Stimulated activated CD8-positive, alpha-beta memory T cell treated with anti-CD3 and anti-CD28 coated beads, Interleukin-2, amount 100 ng/mL, for 1 hour (primary cell): ENCODE measurements at places on chromosomes 3 and 15.

GRCh38 chr15:33425142-33425541 is 114.4 kb downstream of the RYR3 start:
- DNase-seq: no peak

GRCh38 chr15:92294759-92295158 is 98.9 kb upstream of the ST8SIA2 start:
- DNase-seq: no peak

- DNase-seq: no peak
Measured at GRCh38 chr15:38631119-38632075, 66.8 kb upstream of the RASGRP1 start.

GRCh38 chr15:101210466-101210865 is 41.4 kb downstream of the CHSY1 start:
- no peak for DNase-seq

GRCh38 chr3:4228295-4228694 is 74.9 kb upstream of the SETMAR start:
- no peak for DNase-seq

DNA sequence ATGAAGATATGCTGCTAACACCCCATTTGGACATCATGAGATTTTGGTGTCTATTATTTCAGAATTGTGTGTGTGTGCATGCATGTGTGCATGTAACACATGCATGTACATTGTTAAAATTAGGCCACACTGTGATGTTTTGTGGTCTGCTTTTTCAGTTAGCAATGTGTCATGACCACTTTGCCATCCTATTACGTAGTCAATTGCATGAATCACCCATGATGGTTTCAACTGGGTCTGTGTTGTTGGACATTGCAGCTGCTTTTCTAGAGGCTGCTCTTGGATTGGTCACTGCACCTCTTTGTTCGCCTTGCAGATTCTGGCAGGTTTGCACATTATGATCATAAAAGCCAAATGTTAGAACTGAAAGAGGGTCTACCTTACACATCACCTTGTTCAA is 101.0 kb upstream of the THBS1 start:
- no peak for DNase-seq

DNA sequence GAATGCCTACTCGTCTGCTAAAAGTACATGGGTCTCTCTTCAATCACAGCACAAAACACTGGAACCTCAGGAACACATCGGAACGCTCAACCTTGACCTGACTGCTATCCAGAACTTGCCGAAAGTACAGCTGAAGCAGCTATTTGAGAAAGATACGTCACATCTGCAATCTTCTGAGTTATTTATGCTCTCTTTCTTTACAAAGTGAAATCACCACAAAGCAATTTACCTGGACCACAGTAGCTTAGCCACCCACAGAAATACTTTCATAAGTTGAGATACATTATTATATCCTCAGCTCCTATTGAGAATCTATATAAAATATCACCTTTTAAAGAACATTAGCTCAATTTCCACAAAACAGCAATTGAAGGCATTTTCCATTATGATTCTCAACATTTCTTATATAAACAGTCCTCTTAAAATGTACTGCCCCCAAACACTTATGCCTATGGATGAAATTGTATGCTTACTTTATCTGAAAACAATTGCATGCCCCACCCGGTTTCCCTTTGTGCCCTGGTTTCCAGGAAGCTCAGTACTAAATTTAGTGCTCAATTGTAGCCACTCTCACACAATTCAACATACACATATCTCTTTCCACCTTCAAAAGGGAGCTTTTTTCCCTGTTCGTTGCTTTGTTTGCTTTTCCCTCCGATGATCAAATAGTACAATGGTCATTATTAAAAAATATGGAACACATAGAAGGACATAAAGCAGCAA is 31.8 kb downstream of the HEG1 start:
- no peak for DNase-seq

- DNase-seq: no peak
Measured at GRCh38 chr15:38554354-38554753, 10.3 kb downstream of the RASGRP1 start.

- DNase-seq: no peak
Measured at GRCh38 chr3:119388577-119388976, 74.8 kb downstream of the TMEM39A start.

GRCh38 chr3:126104028-126104635 is 20.2 kb upstream of the SLC41A3 start:
- DNase-seq: no peak

- no peak for DNase-seq
Measured at GRCh38 chr15:60350108-60350507, 47.7 kb downstream of the ANXA2 start.

GRCh38 chr15:74040109-74040850 is 42.1 kb downstream of the GOLGA6A start:
- no peak for DNase-seq

- DNase-seq: no peak
Measured at GRCh38 chr3:141686466-141687291, 51.4 kb upstream of the RNF7 start.

DNA sequence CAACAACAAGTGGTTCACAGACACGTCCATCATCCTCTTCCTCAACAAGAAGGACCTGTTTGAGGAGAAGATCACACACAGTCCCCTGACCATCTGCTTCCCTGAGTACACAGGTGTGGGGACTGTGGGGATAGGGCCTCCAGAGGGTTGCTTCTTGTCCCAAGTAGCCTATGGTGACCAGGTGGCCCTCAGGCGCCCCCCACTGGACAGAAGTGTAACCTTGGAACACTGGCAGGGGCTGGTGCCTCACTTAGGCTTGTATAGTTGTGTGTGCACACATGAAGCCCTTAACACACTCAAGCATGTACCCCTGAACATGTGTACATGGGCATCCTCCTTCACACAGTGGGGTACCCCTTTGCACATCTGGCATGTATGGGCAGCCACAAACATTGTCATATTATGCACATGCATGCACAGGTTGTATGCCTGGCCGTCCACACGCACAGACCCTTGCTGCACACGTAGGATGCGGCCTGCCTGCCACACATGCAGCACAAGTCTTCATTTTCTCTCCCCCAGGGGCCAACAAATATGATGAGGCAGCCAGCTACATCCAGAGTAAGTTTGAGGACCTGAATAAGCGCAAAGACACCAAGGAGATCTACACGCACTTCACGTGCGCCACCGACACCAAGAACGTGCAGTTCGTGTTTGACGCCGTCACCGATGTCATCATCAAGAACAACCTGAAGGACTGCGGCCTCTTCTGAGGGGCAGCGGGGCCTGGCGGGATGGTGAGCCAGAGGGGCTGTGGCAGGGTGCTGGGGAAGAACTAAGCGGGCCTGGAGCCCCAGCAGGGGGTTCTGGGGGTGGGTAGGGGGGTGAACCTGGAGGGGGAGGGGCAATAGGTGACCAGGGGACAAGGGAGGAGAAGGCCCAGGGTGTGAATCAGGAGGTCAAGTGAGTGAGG is 11.7 kb upstream of the SEMA3B start:
- DNase-seq: no peak

- no peak for DNase-seq
Measured at GRCh38 chr15:75019916-75020315, 3.5 kb upstream of the PPCDC start.

GRCh38 chr15:25250011-25250596 is 188.7 kb downstream of the UBE3A start:
- no peak for DNase-seq

DNA sequence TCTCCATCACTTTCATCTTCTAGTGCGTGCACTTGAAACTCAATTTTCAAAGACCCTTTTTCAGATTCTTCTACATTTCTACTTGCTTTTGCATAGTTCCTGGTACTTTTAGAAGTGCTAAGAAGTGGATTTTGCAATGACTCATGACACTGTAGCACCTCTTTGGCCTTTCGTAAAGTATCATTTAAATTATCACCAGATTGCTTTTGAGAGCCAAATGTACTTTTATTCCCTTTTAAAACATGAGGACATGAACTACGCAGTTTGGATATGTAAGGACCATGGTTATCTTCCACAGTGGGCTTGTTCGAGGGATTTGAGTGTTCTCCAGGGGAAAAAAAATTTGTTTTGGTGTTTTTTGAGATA is 40.5 kb downstream of the ZNF106 start:
- DNase-seq: no peak

GRCh38 chr3:37970802-37971201 is 19.8 kb upstream of the VILL start:
- DNase-seq: no peak

DNA sequence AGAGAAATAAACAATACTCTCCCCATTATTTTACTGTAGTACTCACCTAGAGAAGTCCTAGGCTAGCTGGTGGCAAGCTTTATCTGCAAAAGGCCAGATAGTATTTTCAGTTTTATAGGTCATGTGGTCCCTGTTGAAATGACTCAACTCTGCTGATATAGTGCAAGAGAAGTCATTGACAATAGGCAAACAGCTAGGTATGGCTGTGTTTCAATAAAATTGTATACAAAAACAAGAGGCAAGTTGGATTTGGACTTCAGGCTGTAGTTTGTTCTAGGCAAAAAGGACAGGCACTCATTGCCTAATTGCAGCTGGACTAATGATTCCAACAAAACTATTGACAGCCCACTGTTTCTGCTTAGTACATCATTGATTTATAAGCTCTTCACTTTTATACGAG is 328.0 kb upstream of the PDZRN3 start:
- DNase-seq: no peak

DNA sequence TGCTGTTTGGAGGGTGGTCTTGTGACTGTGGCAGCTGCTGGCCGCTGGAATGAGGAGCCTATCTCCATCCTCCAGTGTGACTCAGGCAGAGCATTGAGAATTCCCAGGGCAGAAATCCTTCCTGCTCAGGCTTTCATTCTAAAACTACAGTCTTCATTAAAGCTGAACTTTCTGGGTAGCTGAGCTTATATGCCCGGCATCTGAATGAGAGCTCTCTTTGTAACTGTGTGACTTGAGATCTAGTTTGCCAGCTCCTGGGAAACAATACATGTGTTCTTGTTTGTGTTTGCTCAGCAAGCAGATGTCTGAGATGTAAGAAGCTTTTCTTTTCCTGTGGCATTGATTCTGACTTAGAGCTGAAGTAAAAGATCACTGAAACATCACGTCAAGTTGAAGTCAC is 22.4 kb downstream of the RLBP1 start:
- DNase-seq: no peak

DNA sequence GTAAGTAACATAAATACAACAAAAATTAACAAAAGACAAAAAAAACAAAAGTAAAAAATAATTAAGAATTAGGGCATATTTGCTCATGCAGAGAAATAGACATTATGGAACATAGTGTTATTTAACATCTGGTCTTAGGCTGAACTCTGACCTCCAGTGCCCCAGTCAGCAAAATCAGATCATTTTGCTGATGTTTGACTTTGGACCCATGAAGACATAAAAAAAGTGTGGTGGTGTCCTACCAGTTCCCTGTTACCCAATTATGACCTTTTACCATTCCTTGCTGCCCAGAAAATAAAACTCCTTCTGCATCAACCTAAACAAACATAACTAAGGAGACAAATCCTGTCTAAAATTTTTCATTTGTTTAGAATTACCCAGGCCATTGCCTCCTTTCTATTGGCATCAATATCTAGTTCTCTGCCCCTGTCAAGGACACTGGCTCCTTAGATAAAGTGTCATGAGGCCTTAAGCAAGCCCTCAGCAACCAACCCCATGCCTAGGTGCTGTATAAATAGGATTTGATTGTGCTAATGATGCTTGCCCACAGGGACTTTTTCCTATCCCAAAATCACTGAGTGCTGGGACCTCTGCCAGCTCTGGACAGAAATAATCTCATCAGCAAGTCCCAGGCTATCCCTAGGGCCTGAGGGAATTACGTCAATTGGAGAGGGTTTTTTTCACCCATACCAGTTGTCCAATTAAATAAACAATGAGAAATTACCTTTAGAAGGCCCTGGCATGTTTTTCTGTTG is 334.5 kb upstream of the UMPS start:
- DNase-seq: no peak

- DNase-seq: no peak
Measured at GRCh38 chr15:60417112-60417511, 19.3 kb upstream of the ANXA2 start.

GRCh38 chr3:110732420-110732819 is 339.2 kb upstream of the NECTIN3 start:
- no peak for DNase-seq

GRCh38 chr3:187014417-187014864 is 84.1 kb downstream of the ST6GAL1 start:
- no peak for DNase-seq

- DNase-seq: no peak
Measured at GRCh38 chr3:55731741-55732140, 244.6 kb upstream of the WNT5A start.

DNA sequence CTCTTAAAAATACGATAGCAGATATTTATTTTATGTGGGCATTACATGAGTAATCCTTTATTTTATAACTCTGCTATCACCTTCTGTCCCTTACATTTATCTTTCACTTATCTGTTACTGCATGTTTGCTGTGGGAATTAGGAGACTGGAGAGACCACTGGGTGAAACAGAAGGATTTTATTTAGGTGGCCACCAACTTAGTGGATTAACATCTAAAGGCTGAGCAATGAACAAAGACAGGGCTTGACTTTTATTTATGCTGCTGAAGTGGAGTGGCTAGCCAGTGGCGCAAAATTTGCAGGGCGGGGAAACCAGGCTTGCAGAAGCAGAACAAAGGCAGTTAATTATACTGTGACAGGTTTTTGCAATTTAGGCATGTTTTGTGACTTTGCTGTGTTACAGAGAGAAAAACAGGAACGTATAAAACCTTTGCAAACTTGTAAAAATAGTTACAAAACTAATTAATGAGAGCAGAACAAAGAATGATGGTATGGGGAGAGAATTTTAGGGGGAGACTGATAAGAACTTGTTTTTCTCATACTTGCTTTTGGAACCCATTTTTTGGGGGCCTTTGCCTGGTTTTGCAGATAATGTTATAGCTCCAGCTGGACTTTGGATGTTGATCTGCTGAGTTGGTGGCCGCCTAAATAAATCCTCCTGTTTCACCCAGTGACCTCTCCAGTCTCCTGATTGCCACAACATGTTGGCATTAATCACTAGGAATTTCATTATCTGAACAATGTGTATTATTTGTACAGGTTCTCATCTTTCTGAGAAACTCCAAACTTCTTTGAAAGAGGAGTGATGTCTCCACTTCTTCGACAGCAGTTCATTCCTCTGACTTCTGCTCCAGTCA is 18.0 kb downstream of the KLHL24 start:
- DNase-seq: no peak

DNA sequence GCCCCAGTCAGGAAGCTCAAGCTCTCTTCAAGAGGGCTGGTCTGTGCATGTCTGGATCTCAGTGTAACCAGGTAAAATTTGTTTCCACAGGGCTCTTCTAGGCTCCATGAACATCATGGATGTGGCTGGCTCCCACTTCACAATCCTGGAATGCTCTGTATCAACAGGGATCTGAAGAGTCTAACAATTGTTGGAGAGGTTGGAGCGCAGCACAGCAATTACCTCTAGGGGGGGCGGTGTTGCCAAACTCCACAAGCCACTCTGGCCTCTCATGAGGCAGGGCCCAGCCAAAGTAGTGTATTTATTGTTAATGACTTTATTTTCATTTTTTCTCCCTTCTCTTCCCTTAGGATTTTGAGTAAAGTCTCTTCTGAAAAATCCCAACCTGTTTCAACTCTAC is 6.1 kb upstream of the EIF2B5 start:
- no peak for DNase-seq
